Fibroblast of skin of right biceps (primary cell): ENCODE measurements at places on chromosomes 11 and 22.
A peak's percentile ranks its signal among the peaks of the same experiment; 100 is the strongest.

DNA sequence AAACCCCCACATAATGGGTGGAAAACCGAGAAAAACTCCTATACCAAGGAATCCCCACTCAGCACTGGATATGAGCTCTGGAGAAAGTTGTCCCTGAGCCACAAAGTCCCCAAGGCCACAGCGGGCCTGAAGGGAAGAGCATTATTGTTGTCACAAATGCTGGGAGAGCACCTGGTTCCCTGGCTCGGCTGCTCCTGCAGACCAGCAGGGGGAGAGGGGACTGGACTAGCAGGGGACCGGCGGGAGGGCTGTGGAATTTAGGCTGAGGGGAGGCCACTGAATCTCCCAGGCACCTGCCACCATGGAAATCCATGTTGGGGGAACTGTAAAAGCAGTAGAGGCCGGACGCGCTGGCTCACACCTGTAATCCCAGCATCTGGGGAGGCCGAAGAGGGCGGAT, 7.0 kb downstream of the PC start:
- DNase-seq = no peak

- DNase-seq = no peak
Measured at GRCh38 chr11:12024254-12024926, 16.0 kb upstream of the DKK3 start.

GRCh38 chr11:15947681-15948648, 408.4 kb downstream of the SOX6 start:
- DNase-seq = no peak

DNA sequence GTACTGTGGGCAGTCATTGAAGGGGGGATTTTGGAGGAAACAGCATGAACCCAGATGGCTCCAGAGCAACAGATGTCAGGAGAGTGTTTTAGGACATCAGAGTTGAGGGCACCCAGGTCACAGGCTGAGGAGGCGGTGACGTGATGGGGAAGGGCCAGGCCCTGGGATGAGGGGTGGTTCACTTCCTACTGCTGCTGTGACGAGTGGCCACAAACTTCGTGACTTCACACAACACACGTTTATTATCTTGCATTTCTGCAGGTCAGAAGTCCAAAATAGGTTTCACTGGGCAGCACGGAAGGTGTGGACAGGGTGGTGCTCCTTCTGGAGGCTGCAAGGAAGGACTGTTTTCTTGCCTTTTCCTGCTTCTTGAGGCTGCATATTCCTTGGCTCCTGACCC, 77.7 kb upstream of the RAB1B start:
- DNase-seq = no peak

DNA sequence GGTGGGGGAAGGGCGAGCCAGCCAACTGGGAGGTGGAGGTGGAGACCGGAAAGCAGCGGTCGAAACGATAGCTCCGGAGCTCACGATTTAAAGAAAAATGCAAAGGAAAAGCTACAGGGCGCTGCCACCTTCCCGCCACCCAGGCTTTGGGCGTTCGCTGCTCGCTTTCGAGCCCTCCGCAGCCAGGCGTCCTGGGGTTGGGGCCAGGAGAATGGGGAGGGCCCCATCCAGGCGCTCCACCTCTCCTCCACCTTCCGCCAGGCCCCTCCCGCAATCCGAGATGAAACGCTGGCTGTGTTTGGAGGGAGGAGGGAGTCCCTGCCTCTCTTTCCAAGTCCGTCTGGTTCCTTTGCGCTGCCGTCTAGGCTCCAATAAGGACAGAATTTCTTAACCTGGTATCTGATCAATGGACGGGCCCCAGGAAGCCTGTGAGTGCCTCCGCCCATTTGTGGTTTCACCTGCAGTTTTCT, 483 bp upstream of the ABTB2 start:
- peak; percentile 54 for DNase-seq
